GM13976 (cell line): ENCODE measurements at places on chromosomes 5 and 9.

DNA sequence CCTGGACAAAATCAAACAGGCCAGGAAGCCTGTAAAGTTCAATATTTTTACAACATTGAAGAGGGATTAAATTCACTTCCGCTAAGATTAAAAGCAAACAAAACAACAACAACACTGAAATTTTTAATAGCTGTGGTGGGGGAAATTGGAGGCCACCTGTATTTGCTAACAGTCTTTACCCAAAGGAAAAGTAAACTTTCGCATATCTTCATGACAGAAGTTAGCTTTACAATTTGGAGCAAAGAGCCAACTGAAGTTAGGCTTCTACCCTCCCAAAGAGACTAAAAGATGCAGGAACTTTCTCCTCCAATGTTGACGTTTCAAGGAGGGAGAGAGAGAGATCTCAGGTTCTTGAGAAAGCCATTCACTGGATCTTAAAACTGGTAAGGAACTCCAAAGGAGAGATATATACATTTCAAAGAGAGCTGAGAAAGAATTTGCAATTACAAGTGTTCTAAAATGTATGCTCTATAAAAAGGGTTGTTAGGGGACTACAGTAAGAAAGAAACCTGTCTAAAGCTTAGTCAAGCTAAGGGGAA is 349.2 kb upstream of the CDH9 start:
- no peak for DNase-seq

DNA sequence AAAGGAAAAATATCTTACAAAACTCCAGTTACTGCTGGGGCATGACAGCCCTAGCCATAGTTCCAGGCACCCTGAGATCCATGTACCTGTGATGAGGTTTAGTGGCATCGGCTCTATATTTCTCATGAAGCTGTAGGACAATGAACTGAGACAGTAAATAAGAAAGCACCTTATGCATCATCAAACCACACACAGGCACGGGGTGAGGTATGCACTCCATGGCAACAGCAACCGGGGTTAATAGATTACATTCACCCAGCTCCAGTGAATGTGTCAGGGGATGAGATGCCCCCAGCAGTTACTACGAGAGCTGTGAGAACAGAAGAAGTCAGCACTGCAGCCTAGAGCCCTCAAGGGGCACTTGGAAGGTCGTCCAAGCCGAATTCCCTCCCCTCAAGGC is 162.0 kb upstream of the S1PR3 start:
- no peak for DNase-seq

DNA sequence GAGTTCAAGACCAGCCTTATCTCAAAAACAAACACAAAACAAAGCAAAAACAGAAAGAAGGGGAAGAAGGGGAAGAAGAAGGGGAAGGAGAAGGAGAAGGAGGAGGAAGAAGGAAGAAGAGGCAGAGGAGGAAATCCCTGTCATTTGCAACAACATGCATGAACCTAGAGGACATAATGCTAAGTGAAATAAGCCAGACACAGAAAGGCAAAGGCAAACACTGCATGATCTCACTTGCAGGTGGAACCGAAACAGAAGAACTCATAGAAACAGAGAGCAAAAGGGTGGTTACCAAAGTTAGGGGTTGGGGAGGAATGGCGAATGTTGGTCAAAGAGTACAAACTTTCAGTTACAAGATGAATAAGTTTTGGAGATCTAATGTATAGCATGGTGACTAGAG is 135.4 kb downstream of the UGCG start:
- no peak for DNase-seq

GRCh38 chr9:70947086-70947485 is 174.3 kb downstream of the TRPM3 start:
- no peak for DNase-seq

DNA sequence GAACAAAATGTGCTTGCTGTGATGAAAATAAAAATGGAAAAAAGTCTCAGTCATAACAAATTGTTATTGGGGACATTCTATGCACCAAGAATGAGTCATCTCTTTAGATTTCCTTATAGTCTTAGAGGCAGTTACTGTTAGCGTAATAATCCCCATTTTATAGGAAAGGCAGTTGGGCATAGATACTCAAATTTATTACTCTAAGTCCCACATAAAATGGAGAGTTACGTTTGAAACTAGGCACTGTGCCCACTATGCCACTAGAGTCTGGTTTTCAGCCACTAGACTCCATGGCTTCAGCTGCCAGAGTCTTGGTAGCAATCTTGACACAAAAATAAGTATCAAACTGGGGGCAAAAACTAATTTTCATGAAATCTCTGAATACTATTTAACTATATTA is 317.9 kb upstream of the MEF2C start:
- DNase-seq: no peak

GRCh38 chr5:62920856-62921255 is 342.2 kb downstream of the LRRC70 start:
- no peak for DNase-seq

DNA sequence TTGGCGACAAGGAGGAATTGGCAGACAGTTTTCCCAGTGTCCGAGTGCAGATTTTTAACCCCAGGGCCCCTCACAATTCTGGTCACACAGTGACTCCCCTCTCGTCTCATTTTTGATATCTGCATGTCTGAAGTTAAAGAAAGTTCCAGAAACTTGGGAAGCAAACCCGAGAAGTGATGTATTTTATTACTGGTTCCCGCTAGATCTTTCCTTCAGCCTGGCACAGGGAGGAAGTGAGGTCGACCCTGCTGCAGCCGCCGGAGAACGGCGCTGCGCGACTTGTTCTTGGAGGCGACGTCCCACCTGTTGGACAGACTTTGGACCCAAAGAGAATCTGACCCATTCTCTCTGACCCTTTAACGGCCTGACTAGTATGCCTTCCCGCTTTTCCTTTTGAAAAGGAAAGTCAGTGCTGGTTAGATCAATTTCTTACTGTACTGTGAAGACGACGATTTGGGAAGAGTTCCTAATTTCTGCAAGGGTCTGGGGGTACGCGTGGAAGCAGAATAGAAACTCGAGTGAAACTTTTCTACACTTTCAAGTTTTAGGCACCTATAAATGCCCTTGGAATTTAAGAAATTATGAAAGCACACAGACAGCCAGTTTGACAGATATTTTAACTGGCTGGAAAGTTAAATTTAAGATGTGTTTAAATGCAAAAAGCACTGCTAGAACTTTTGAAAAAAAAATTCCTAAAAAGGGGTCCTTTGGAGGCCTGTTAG is 744 bp downstream of the OTULIN start:
- DNase-seq: no peak

- no peak for DNase-seq
These were observed 30.4 kb downstream of the GARNL3 start for GRCh38 chr9:127295005-127295404.

- DNase-seq: no peak
These were observed 804.9 kb upstream of the SEMA6A start for GRCh38 chr5:117379521-117379920.

- peak; percentile 21 for DNase-seq
These were observed 169.1 kb downstream of the CAAP1 start for GRCh38 chr9:26723486-26723885.

GRCh38 chr5:16722097-16722495 is 105.3 kb upstream of the RETREG1 start:
- no peak for DNase-seq

- peak; percentile 49 for DNase-seq
These were observed at the start of gene ABO for GRCh38 chr9:133275105-133276000. Gene ABO, minus strand, starts transcription at chr9:133275201.

DNA sequence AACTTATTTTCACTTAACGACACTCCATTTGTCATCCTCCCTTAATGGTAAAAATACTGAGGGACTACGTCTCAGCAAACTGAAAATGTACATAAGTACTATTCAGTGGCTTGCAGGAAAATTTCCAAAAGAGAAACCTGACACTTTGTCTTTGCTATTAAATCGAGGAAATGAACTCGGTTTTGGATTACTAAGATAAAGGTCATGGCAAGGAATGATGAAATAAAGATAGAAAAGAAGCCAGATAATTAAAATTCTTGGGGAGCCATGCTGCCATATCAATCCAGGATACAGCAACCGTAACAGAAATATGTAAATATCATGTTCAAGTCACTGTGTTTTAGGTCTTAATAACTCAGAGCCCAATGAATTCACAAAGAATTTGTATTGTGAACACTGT is 647.8 kb downstream of the CDH9 start:
- DNase-seq: no peak

GRCh38 chr5:106380736-106381135 is 1290.0 kb downstream of the EFNA5 start:
- no peak for DNase-seq

GRCh38 chr9:20349568-20349967 is 272.7 kb downstream of the MLLT3 start:
- no peak for DNase-seq

DNA sequence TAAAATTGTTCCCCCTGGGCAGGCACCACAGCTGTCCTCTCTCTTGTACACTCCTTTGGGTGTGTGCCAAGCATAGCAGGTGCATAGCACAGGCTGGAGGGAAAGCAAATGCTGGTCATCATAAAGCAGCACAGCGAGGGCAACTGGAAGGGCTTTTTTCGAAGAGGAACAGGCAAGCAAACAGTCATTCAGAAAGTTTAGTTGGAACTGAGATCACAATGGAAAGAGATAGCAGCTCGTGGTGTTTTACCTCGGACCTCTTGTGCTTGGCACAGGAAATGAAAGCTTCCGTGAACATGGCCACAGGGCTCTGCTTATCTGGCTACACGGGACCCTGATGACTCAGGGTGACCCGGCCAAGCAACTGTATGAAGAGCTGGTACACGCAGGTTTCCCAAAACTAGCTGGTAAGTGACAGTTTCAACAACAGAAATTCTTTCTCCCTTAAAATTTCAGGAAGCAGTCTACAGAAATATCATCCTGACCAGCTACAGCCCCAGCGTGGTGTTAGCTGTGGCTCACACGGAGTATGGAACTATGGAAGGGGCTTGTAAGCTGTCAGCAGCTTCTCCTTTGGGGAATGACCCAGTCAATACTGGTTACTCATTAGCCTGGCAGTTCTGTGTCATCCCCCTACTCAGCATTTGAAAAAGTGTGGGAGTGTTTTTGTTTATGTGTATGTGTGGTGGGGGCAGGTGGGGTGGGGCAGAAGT is 48.1 kb downstream of the POC5 start:
- peak; percentile 64 for DNase-seq

- no peak for DNase-seq
These were observed 19.9 kb upstream of the ERAP2 start for GRCh38 chr5:96856371-96856770.

- DNase-seq: no peak
These were observed 377.4 kb downstream of the PTPRD start for GRCh38 chr9:10235376-10235775.

GRCh38 chr5:167702014-167702413 is 589.4 kb upstream of the WWC1 start:
- no peak for DNase-seq

- no peak for DNase-seq
These were observed 405.5 kb downstream of the KIF4B start for GRCh38 chr5:155418960-155419579.

DNA sequence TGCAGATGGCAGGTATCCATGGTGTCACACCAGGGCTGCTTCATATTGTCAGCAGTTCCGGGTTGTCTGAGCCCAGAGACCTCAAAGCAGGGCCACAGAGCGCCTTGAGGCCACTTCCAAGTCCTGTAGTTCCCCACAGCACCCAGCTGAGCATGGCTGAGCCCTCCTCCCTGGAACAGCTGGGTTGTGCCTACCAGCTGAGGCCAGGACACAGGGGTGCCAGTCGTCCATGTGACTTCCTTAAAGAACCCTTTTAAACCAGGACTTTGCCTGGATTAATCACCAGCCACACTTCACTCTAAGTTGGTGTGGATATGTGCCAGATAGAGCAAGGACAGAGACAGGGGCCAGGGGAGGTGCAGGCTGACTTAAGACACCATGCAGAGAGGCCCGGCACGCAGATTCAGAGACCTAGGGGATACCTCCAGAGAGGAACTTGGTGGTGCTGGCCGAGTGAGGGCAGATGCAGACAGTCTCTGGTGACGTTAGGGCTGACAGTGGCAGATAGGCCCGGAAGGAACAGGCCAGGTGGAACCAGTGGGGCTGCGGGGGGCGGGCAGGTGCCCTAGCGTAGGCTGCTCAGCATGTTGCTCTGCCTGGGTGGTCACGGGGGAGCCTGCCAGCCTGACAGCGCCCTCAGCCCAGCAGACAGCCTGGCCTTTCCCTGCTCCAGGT is 142.7 kb downstream of the CACNA1B start:
- DNase-seq: peak; percentile 13

DNA sequence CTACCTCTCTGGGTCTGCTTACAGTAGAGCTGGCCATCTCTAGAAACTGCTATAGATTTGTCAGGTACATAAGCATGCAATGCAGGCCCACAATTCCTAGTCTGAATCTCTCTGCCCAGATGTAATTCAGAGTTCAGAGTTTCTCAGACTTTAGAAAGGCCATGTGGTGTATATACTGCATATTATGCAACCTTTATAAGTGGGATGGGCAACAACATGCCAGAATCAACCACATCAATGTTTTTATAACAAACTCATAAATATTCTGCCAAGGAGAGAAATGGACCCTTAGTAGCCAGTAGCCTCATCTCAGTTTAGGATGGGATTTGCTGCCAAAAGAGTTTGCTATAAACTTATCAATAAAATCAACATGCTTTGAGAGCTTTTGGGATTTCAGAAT is 78.8 kb downstream of the SLC1A1 start:
- no peak for DNase-seq

DNA sequence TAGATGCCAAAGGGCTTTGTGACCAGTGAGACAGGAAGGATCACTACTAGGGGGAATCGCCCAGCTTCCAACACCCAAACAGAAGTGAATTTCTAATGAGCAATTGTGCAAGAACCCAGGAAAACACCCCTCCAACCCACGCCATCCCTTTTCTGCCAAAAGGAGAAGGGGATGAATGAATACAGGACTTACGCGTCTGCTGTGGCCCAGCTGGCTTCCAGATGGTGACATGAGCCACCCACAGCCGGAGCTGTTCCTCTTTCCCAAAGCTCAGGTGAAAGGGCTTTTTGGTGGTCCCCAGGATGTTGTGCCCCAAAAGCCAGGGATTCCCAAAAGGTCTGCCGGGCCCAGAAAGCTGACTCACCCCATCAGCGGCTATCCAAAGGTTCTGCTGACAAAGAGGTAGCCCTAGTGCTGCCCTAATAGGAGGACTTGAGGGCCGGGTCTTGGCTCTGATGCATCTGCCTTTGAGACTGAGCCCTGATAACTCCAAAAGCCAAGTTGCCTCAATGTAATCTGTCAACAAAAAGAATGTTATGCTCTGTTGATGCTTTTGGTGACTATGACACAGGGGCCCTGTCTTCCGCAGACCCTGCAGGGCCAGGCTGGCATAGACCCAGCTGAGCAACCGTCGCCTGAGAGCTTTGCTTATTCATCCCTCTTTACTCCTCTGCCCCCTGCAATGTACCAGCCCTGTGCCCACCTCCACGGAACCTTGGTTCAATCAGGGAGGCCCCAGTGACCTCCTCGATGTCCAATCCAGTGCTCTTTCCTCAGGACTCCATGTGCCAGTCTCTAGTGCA is 14.5 kb downstream of the GSN start:
- DNase-seq: no peak

GRCh38 chr5:158451993-158452672 is 593.2 kb upstream of the CLINT1 start:
- DNase-seq: no peak

DNA sequence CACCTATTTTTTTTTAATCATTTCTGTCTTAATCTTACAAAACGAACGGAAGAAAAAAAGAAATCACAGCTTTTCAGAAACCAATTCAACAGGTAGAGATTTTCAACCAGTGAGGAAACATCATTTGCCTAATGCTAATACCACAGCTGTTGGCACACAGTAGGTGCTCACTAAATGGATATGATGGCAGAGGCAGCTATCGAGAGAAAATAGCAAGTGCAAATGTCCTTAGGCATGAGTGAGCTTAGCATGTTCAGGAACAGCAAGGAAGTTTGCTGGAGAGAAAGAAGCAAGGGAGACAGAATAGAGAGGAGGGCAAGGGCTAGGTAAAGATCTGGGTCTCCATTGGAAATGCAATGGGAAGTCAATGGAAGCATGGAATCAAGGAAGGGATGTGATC is 49.2 kb downstream of the CEMIP2 start:
- DNase-seq: no peak
